ENCODE measurements at places on chromosomes 7 and 10. TPM values are rescaled to one million over a fixed set of nuclear protein-coding genes. Genes with fewer than 3 reads are reported as not detected.

DNA sequence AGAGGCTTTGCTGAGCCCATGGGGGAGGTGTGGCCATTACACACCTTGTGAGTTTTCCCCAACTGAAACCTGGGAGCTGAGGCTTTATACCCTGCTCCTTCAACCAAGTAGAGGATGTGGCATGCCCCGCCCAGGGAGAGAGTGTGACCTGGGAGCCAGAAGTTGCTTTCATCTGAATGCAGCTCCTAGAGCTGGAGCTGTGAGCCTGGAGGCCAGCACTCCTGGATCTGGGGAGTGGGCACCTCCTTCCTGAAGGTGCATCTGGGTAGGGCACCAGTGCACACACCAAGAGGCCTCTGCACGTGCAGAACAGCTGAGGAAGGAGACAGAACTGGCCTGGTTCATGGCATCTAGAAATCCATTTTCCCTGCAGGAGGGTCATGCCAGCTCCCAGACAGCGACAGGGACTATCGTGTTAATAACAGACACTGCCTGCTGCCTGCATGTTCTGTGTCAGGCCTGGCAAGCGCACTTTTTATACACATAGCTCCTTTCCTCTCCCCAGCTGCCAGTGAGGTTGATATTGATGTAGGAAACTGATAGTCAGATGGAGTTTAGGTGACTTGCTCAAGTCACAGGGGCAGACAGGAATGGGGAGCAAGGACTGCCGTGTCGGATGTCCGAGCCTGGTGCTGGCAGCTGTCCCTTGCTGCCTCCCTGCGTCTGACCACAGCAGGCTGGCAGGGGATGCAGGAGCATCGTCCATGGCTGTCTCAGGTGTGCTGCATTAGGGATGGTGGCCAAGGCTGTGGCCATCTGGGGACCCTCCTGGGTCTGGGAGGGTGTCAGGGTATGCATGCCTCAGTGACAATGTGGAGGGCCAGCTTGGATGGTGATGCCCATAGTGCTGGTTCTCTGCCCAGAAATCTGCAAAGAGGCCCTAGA, 189.9 kb upstream of the CXCL12 start:
- peaks cover 17% of the 10 kb centered on the region for H3K4me1 ChIP-seq
- no peak overlapping the region for H3K27ac ChIP-seq
- no peaks in the 10 kb centered on the region for H3K36me3 ChIP-seq
- H3K27me3 ChIP-seq = no peaks in the 10 kb centered on the region
- DNase-seq = no peak
- no peak overlapping the region for H3K4me3 ChIP-seq

DNA sequence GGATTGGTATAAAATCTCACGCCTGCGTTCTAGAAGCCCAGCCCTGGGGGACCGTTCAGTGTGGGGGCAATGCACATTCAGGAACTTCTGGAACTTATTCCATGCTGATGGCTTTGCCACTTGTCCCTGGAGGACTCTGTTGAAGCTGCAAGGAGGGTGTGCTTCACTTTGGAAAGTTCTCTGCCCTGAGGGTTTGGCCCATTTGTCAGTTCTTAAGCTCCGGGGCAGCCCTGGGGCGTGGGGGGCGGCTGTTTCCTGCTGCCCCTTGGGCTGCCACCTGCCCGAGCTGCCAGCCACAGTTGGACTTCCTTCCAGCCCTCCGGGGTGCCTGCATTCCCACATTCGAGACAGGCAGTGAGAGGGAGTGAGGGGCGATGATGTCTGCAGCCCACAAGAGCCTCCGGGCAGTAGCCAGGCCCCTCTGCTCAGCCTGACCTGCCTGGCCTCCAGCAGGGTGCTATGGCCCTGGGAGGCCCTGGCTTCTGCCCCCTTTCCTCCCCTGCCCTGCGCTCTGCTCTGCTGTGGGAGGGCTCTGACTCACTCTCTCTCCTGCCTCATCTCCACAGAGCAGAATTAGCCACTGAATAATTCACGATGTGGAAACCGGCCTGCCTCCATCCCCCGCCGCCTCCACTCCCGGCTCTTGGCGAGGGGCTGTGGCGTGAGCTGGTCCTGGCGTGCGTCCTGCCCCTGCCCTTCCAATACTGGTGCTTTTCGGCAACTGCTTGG, 1.9 kb downstream of the TTYH3 start:
- peak overlapping the region; percentile 93 for H3K4me3 ChIP-seq
- peak; percentile 61 for DNase-seq
- H3K36me3 ChIP-seq = no peaks in the 10 kb centered on the region
- peaks cover 16% of the 10 kb centered on the region for H3K4me1 ChIP-seq
- H3K27me3 ChIP-seq = no peaks in the 10 kb centered on the region
- peak overlapping the region; percentile 65 for H3K27ac ChIP-seq

DNA sequence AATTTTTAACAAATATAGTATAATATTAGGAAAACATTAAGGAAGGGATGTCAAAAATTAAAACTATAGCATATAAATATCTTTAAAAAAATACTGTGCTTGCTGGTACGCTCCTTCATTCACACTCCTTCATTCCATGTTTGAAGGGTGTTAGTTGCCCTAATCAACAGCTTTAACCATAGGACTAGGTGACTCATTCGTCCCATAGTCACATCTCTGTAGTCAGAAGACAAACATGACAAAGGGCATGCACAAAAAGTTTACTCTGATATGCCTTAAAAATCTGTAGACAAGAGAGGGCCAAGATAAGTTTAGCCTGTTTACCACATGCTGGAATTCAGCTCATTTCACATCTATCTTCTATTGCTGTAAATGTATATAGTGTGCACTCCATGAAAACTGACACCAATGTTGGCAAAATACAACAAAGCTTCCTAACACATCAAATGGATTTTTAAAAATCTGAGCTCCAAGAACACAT, 646 bp downstream of the FAM13C start:
- DNase-seq = peak; percentile 29
- H3K4me1 ChIP-seq = peaks cover 11% of the 10 kb centered on the region
- H3K4me3 ChIP-seq = peak overlapping the region; percentile 66
- H3K27ac ChIP-seq = no peak overlapping the region

DNA sequence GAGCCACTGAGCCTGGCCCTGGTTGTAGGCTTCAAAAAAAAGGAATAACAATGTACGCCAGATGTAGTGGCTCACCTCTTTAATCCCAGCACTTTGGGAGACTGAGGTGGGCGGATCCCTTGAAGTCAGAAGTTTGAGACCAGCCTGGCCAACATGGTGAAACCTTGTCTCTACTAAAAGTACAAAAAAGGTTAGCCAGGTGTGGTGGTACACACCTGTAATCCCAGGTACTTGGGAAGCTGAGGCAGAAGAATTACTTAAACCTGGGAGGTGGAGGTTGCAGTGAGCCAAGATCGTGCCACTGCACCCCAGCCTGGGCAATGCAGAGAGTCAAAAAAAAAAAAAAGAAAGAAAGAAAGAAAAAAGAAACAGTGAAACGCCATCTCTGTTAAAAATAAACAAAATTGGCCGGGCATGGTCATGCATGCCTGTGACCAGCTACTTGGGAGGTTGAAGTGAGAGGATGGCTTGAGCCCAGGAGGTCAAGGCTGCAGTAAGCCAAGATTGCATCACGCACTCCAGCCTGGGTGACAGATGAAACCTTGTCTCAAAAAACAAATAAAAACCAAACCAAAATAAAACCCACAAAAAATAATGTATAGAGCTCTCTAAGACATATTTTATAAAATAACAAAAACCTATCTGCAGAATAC, 4.7 kb upstream of the KLHDC10 start:
- no peaks in the 10 kb centered on the region for H3K27me3 ChIP-seq
- H3K36me3 ChIP-seq = no peaks in the 10 kb centered on the region
- no peak overlapping the region for H3K4me3 ChIP-seq
- peaks cover 8% of the 10 kb centered on the region for H3K4me1 ChIP-seq
- no peak for DNase-seq

DNA sequence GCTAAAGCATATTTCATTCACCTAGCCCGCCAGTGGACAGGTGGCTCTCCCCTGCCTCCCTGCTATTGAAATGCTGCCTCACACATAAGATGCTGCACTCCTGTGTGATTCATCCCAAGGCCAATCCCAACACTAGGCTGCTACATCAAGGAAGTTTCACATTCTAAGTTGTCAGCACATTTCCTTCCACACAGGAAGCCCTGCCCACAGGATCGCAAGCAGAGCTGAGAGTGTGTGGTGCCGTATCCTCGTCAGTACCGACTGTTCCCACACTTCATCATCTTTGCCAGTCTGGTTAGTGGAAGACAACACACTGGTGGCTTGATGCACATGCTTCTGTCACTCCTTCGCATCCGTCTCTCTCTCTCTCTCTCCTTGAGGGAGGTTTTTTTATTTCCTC, 194.3 kb upstream of the PPP2R2D start:
- peaks cover 24% of the 10 kb centered on the region for H3K27me3 ChIP-seq
- no peak overlapping the region for H3K27ac ChIP-seq
- H3K4me1 ChIP-seq = no peaks in the 10 kb centered on the region
- no peak for DNase-seq
- no peak overlapping the region for H3K4me3 ChIP-seq

- H3K4me1 ChIP-seq = no peaks in the 10 kb centered on the region
- no peaks in the 10 kb centered on the region for H3K36me3 ChIP-seq
- no peak overlapping the region for H3K4me3 ChIP-seq
- H3K27ac ChIP-seq = no peak overlapping the region
These were observed 210.8 kb upstream of the PFKP start for GRCh38 chr10:2856598-2856997.

DNA sequence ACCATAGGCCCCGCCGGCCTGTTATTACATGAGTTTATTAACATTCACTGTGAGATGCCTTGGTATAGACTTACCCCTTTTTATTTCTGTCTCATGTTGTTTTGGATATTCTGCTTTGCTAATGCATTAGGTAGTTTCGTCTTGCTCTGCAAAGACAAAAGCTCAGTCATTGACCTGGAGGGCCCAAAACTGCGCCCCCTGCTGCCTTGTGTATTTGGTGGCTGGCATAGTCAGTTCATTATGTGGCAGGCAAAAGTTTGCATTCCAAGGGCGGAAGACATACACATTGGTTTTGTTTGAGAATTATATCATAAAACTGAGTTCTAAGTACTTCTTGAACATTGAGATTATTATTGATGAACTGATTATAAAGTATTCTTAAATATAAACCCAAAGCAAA, 372.5 kb downstream of the SDK1 start:
- DNase-seq = peak; percentile 42
- H3K36me3 ChIP-seq = no peaks in the 10 kb centered on the region
- H3K27me3 ChIP-seq = no peaks in the 10 kb centered on the region
- no peaks in the 10 kb centered on the region for H3K4me1 ChIP-seq
- H3K27ac ChIP-seq = no peak overlapping the region

DNA sequence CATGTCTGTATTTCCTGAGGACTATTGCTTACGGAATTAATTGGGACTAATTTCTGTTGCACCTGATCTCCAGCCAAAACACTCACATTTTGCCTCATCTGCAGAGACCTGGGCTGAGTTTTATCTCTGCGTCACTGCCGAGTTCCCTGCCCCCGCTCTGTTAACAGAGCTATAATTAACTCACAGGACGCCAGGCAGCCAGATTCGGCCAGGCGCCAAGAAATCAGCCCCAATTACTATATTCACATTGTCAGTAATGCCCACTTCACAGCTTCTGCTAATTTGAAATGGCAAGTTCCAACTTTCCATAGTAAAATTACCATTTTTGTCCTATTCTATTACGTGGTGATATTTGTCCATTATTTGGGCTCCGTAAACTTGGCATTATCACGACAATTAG, 130.5 kb downstream of the CUX1 start:
- no peak overlapping the region for H3K27ac ChIP-seq
- H3K36me3 ChIP-seq = no peaks in the 10 kb centered on the region
- H3K4me3 ChIP-seq = no peak overlapping the region
- H3K4me1 ChIP-seq = peaks cover 26% of the 10 kb centered on the region

DNA sequence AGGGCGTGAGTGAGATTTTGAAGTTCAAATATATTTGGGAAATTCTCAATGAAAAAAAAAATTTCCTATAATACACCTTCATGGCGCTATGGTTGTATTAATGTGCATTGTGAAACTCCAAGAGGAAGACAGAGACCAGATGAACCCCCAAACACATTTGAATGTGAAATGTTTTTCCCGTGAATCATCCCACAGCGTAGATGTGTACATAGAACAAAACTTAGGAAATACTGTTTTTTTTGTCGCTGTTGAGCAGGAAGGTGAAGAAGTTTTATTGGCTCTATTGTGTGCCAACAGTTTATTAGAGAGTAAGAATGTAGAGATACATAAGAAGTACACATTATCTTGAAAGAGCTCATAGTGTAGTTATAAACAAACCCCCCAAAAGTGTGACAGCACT, 134.0 kb downstream of the KCND2 start:
- H3K36me3 ChIP-seq = no peaks in the 10 kb centered on the region
- H3K27me3 ChIP-seq = no peaks in the 10 kb centered on the region
- peak overlapping the region; percentile 34 for H3K27ac ChIP-seq
- H3K4me1 ChIP-seq = peaks cover 38% of the 10 kb centered on the region
- DNase-seq = peak; percentile 88

DNA sequence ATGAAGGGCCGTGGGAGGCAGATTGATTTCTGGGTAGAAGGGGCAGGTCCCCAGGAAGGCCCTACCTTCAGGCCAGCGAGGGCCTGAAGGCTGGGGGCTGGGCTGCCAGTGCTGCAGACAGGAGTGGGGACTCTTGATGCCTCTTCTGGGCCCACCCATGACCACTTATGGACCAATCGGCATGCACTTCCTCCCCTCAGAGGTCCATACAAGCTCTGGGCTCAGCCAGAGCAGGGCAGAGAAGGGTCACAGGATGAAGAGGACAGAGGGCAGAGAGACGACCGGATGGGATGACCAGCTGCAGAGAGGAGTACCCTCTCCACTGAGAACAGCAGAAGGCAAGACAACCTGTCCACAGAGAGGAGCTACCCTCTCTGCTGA, 120.1 kb downstream of the DYNC2I1 start:
- H3K27me3 ChIP-seq = no peaks in the 10 kb centered on the region
- no peak for DNase-seq
- no peak overlapping the region for H3K27ac ChIP-seq

Gene RADIL
- total RNA-seq = 9.3 TPM

Gene NRCAM
- not detected for total RNA-seq

Gene UBTD1
- 32.3 TPM for total RNA-seq
